ENCODE measurements at places on chromosomes 1 and 21. TPM values are rescaled to one million over a fixed set of nuclear protein-coding genes. Genes with fewer than 3 reads are reported as not detected.

TEKT2 gene
- not detected for total RNA-seq

FCRL5 gene
- 0.11 TPM for total RNA-seq

BARHL2 gene
- total RNA-seq, result not detected

INKA2 gene
- 28.4 TPM for total RNA-seq

HP1BP3 gene
- total RNA-seq, result 118 TPM

TINAGL1 gene
- 268 TPM for total RNA-seq

RNF186 gene
- not detected for total RNA-seq

CSF3R gene
- total RNA-seq, result 3.3 TPM

PLPP3 gene
- total RNA-seq, result 117 TPM

VCAM1 gene
- 2.5 TPM for total RNA-seq

WDR64 gene
- total RNA-seq, result not detected

KIF17 gene
- 5.2 TPM for total RNA-seq

KCNK2 gene
- total RNA-seq, result 0.27 TPM

LRRN2 gene
- 1.7 TPM for total RNA-seq

SPSB1 gene
- total RNA-seq, result 13.0 TPM

TEX38 gene
- not detected for total RNA-seq

CR1L gene
- not detected for total RNA-seq

SPRR2A gene
- not detected for total RNA-seq

PGLYRP3 gene
- not detected for total RNA-seq
